Renal cortical epithelial cell (primary cell): ENCODE measurements at places on chromosomes 12 and 14. TPM values are rescaled to one million over a fixed set of nuclear protein-coding genes. Genes with fewer than 3 reads are reported as not detected.
A peak's percentile ranks its signal among the peaks of the same experiment; 100 is the strongest.

DNA sequence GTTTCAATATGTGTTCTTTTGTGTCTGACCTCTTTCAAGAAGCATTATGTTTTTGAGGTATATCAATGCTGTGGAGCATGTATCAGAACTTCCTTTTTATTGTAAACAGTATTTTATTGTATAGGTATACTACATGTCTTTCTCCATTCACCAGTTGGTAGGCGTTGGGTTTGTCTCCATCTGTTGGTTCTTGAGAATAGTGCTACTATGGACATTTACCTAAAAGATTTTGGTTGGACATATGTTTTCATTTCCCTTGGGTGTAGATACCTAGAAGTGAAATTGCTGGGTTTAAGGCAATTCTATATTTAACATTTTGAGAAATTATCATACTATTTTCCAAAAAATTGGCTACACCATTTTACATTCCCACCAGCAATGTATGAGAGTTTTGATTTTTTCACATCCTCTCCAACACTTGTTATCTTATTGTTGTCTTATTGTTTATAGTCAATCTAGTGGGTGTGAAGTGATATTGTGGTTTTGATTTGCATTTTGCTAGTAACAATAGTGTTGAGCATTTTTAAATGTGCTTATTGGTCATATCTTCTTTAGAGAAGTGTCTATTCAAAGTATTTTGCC lies 409.2 kb downstream of the IPO8 start:
- DNase-seq = peak; percentile 1

DNA sequence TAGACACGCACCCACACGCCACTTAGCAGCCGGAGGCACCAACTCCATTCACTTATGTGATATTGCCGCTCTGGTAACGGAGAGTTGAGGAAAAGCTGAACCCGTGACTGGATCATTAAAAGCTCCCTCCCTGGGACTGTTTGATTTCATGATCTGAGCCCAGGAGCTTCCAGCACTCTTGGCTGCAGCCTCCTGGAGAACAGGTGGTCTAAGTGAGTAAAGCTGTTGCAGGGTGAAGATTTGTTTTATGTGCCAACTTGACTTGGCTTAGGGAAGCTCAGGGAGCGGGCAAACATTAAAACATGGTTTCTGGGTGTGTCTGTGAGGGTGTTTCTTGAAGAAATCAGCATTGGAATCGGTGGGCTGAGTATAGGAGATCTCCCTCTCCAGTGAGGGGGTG lies 16.9 kb upstream of the TMEM132C start:
- DNase-seq = no peak

DNA sequence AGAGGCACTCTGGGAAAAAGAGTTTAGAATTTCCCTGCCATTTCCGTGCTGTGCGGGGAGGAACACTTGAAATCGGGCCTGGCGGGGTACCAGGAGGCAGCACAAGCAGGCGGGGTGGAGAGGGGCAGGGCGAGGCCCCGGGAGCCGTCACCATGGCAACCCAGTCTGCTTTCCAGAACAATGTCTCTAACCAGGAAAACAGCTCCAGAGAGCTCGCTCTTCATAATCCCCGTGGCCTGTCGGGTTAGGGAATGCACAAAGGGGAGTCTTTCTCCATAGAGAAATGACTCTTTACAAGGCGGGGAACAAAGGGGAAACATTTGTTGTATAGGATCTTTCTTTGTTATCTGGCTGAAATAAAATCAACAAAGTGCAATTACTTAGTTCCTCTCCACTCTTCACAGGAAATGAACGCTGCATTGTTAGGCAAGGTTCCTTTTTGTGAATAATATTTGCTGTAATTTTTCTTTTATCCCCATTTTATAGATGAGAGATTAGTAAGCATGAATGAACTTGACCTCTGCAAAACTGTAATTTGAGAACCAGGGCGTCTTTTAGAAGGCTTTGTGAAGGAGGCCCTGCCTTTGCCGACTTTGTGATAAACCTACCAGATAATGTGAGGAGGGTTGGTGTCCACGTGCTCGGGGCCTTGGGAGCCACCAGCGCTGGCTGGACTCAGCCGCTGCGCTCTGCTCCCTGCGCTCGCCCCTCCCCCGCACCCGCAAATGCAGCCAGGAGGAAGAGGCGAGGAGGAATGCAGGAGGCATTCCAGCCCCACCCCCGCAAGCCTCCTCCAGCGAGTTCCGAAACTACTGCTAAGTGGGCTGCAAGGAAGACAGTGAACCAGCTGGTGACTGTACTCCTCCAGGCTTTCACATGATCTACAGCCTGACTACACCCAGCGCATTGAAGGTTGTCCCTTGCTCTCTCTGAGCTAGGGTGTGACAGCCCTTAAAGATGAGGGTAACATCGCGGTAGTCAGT lies 105.2 kb upstream of the ATF7IP start:
- peak; percentile 88 for DNase-seq

GRCh38 chr12:67701121-67701520 lies 52.6 kb downstream of the DYRK2 start:
- DNase-seq = no peak

GRCh38 chr12:98513379-98514322 lies 1.7 kb upstream of the TMPO start:
- no peak for DNase-seq

DNA sequence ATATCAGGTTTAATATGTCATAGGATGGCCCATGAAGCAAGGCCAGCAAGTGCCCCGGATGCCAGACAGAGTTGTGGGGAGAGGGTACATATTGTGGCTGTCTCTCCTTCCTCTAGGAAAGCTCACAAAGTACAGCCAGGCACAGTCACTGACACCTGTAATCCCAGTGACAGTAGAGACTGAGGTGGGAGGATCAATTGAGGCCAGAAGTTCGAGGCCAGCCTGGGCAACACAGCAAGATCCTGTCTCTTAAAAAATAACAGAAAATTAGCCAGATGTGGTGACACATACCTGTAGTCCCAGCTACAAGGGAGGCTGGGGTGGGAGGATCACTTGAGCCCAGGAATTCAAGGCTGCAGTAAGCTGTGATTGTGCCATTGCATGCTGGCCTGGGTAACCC lies 32.1 kb downstream of the SLC7A8 start:
- no peak for DNase-seq

DNA sequence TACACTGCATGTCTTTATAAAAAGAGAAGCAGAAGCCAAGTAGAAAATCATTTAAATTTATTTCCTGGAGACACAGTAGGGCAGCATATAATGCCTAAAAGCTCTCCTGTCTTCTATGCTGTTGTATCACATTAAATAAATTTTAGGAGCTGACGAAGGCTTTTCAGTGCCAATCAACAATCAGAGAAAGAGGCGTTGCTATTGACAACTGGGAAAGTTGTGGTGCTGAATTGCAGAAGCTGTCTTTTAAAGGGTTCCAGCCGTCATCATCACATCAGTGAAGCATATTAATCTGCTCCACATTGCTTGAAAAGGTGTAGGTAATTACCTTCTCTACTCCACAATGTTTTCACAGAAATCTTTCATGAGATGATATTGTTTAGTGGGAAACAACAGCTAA lies 103.9 kb downstream of the FSCB start:
- no peak for DNase-seq

- DNase-seq = no peak
Measured at GRCh38 chr12:31460024-31460423, 130.9 kb downstream of the DENND5B start.

DNA sequence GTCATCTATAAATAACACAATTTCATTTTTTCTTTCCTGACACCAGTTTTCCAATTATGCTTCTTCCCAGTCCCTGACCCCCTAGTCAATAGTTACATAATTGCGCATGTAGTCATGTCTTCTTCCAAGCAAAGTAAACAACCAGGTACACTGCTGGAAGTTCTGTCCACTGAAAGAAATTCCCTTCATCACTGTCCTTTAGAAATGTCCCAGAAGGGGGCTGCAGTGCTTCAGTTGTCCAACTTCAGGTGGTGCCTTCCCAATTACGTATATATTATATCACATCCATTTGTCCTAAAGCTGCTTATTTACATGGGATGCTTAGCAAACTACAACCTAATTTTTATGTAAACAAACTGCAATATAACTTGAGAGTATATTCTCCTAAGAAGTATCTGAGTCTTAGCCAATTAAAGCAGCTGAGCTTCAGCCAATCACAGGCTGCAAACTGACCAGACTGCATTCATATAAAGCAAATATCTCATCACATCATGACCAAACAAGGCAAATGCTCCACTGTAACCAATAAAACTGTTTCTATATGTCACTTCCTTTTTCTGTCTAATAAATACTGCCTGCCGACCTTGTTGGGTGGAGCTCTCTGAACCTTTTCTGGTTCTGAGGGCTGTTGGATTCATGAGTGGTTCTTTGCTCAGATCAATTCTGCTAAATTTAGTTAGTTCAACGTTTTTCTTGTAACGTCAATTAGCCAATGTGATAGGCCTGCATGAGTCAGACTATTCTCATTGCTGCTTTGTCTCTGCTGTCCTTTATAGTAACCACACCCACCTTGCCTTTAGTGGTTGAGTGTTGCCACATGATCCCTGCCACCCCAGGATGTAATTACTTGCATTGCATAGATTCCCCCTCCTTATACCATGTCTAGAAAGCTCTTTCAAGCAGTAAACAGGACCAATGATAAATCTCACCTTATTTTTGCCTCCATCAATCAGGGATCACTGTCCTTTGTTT lies 239.3 kb downstream of the ALG10B start:
- DNase-seq = no peak

GRCh38 chr12:68207276-68207675 lies 18.3 kb downstream of the IL26 start:
- no peak for DNase-seq

DNA sequence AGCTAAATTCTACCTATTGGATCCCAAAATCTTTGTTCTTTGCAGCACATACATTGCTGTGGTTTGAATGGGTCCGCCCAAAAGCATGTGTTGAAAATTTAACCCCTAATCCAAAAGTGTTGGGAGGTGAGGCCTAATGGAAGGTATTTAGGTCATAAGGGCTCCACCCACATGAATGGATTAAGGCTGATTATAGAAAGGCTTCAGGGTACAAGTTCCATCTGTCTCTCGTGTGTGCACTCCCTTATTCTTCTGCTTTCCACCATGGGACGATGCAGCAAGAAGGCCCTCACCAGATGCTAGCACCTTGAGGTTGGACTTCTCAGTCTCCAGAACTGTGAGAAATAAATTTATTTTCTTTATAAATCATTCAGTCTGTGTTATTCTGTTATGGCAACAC lies 190.9 kb downstream of the SOX5 start:
- DNase-seq = no peak

DNA sequence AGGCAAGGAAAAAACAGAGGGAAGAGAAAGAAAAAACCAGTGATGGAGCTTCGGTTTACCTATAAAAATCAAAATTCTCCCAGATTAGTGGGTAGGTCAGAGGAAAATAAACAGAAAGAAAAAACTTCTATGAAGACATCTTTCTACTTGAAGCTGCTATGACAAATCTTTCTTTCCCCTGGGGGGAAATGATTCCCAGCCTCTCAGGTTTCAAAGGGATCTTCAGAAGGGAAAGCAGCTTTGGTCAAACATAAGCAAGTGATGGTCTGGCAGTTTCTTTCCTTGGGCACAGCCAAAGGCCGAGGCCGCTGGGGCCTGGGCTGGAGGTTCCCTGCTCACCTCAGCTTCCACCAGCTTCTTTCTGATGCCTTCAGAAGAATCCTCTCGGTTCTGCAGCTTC lies 104.5 kb downstream of the PRKAB1 start:
- no peak for DNase-seq

- DNase-seq = no peak
Measured at GRCh38 chr14:36517242-36518030, 2.6 kb downstream of the NKX2-1 start.

- no peak for DNase-seq
Measured at GRCh38 chr12:130506844-130507243, 169.2 kb downstream of the PIWIL1 start.

DNA sequence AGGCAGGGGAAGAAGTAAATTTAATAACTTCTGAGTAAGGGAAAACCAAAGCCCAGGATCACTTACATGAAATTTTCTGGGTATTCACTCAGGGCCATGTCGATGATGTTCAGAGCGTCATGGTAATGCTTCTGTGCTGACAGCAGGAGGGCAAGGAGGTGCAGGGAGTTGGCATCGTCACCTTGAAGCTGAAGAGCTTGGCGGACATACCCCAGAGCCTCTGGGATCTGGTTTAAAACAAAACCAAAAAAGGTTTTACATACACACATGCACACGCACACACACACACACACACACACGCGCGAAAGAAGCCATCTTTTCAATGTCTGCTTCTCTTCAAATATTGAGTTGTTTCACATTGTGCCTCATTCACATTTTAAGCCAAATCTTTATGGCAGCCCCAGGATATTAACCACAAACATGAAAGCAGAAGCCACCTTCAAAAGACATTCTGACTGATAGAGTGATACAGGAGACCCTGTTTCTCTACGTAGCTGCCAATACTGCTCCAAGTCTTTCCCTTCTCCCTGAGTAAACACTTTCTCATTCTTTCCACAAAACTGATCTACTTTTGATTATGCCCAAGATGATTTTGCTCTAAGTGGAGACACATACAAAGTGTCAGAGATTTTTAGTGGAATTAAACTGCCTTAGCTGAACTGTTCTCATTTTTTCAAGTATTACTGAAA lies 172.1 kb downstream of the TTC7B start:
- DNase-seq = no peak

DNA sequence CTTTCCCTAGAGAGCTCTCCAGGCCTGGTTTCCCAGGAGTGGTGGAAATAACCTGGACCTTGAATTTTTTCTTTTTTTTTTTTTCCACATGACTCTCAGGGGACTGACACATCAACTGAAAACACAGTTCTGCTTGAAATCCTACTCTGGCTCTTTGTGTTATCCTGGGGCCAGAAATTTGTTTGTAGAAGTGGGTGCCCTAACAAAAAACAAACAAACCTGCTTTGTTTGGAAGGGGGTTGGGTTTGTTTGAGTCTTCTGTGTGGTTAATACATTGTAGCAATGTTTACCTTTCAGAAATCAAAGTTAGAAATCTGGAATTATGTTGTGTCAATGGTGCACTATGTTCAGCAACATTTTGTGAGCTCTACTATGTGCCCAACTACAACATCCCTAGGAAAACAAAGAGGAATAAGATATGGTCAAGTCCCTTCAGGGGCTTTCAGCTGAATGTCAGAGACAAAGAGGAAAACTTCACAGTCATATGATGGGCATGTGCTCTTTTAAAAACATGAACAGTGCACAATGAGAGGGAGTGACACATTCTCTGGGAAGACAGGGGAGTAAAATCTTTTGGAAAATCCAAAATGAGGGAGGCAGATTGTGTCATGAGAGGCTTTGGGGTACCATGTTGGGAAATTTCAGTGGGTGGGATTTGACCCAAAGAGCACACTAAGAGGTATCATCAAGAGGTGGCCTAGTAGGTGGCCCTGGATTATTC lies 1.5 kb upstream of the IGF1 start:
- DNase-seq = no peak

- no peak for DNase-seq
Measured at GRCh38 chr14:104845834-104846441, 19.1 kb upstream of the CEP170B start.

DNA sequence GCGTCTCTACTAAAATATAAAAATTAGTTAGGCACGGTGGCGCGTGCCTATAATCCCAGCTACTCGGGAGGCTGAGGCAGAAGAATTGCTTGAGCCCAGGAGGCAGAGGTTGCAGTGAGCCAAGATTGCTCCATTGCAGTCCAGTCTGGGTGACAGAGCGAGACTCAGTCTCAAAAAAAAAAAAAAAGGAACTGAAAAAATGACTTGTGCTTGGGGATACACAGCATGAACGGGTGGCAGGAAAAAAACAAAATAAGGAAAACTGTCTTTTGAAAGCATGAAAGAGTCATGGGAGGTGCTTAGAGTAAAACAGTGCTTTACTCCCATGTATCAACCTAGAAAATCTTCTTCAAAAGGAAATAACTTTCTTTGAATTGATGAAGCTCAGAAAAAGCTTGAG lies 80.8 kb downstream of the TMTC1 start:
- DNase-seq = no peak

KRT82 gene
- total RNA-seq = not detected in 2 replicates

PITPNM2 gene
- 2.4 and 16.5 TPM in 2 replicates for total RNA-seq

SLC38A4 gene
- total RNA-seq = under 0.01 TPM in 1 of 2 replicates, not detected in the other

AKAP5 gene
- total RNA-seq = 4.7 and 16.3 TPM in 2 replicates

TSPAN8 gene
- 1.7 and 2.2 TPM in 2 replicates for total RNA-seq

NXPH4 gene
- 0.40 TPM in 1 of 2 replicates, not detected in the other for total RNA-seq
